ENCODE measurements at places on chromosomes 4 and X.

GRCh38 chr4:185171373-185172071 lies 28.5 kb downstream of the SLC25A4 start:
- no peak for DNase-seq

GRCh38 chrX:101223226-101223625 lies 3.6 kb downstream of the DRP2 start:
- DNase-seq: no peak

- no peak for DNase-seq
These were observed 13.6 kb downstream of the DHX15 start for GRCh38 chr4:24570574-24571236.

DNA sequence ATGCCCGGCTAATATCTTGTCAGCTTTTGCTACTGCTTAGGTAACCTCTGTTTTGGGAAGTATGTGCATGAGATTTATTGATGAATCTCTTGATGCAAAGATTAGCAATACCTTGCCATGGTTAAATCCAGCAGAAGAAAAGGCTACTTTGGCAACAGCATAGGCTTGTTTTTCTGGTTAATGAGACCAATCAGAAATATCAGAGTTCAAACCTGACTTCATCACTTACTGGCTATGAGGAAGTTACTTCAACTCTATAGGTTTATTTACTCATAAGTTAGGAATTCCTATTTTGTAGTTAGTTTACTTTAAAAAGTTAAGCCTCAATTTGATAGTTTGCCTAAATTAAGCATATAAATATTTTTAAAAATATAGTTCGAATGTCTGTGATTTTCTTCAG lies 93.1 kb downstream of the PDLIM5 start:
- no peak for DNase-seq

GRCh38 chr4:56048383-56048701 lies 99.6 kb downstream of the CEP135 start:
- DNase-seq: no peak

- no peak for DNase-seq
These were observed 8.1 kb downstream of the MBNL3 start for GRCh38 chrX:132480581-132481203.

DNA sequence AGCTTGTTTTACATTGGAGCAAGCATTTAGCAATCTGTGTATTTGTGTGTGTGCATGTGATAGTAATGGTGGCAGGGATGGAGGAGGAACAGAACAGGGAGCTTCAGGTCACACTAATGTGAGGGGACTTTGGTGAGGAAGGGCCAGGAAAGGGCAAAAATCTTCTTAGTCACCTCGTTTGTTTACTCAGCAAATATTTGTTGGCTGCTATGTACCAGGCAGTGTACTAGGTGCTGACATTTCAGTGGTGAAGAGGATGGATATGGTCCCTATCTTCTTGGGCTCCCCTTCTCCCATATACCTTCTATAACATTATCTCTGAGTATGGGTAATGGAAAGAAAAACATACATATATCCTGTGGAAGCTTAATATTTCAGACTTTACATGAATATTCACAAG lies 48.5 kb upstream of the HDAC8 start:
- DNase-seq: no peak

DNA sequence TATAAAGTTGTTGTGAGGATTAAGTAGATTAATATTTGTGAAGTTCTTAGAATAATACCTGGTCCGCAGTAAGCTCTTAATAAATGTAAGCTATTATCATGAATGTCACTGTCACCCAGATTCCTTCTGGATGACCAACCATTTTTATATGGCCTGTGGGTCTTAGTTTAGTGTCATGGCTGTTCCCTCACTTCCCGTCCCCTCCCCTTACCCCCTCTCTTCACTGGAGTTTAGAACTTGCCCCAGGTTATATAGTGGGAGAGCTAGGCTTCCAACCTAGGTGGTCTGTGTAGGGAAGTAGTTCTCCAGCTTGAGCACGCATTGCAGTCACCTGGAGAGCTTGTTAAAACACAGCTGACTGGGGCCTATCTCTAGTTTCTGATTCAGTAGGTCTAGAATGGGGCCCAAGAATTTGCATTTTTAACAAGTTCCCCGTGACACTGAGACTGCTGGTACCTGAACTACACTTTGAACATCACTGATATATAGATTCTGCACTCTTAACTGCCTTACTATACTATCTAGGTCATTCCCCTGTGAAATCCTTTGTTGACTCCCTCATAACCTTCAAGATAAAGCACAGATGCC lies 66.9 kb upstream of the PLAC1 start:
- no peak for DNase-seq

DNA sequence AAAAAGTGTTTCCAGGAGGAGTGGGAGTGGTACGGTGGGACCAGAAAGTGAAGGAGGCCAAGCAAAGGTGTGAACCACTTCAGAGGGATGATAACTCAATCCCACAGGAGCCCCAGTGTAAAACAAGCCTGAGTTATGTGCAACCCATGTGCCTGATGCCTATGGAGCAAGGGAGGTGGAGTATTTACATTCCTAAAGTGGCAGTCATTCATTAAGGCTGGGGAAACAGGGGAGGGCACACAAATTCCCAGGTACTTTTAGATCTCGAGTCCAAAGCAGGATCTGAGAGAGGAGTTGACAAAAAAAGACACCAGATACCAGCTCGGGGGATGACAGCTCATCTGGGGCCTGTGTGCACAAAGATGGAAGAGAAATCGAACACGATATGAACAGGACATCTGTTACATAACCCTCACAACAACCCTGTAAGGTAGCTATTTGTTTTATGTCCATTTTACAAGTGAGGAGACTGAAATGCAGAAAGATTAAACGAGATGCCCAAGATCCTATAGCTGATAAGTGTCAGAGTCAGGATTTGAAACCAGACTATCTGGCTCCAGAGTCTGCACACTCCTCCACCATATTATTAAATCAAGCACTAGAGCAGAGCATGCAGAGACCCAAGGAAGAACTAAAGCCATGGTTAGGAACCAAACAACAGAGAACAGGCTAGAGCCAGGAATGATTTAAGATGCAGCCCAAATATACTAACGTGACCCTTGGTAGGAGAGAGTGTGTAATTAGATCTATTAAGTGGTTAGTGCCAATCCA lies 91.9 kb upstream of the MAPK10 start:
- no peak for DNase-seq

DNA sequence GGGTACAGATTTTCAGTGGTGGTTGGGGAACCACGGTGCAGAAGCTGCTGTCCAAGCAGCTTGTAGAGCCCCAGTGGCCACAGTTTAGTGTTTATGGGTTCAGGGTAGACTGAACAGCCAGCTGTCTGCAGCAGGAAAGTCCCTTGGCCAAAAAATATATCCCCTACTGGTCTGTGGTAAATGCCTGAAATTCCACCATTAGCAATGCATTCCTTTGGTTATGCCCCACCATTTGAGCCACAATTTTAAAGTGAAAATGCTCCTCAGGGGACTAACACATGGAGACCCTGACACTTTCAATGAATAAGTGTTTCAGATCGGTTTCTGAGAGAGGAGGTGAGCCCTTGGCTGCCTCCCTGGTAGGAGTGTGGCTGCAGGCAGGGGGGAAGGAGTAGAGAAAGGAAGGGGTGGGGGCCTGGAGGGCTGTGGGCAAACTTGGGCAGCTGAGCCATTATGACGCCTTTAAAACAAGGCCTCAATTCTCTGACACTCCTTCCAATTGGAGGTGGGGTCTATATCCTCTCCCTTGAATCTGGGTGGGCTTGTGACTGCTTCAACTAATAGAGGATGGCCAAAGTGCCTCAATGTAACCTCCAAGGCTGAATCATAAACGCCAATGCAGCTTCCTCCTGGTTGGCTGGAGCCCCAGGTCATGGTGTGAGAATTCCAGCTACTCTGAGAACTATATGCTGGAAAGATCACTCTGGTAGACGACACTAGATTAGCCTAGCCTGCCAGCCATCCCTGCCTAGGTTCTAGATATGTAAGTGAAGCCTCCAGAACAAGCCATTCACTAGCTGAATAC lies 75.8 kb upstream of the ATP6AP2 start:
- DNase-seq: no peak

- no peak for DNase-seq
These were observed 261.2 kb upstream of the GPC4 start for GRCh38 chrX:133676344-133677122.

DNA sequence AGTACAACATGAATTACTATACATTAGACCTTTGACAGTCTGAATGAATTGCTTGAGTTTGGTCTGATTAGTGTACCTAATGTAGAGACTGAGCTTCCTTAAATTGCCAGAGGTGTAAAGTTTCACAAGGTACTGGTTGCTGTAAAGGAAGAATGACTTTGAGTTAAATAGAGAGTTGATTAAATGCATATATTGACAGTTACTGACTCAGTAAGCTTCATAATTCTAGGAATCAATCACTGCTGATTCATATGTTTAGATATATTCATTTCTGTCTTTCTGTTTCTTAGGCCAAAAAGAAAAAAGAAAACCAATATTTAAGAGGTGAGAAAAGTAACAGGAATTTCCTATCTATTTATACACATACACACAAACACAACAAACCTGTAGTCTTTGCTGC lies 16.2 kb upstream of the ART3 start:
- DNase-seq: no peak

GRCh38 chrX:150507251-150507856 lies 61.1 kb upstream of the MTM1 start:
- DNase-seq: no peak

GRCh38 chr4:133152330-133152821 lies 3.3 kb downstream of the PCDH10 start:
- DNase-seq: no peak

DNA sequence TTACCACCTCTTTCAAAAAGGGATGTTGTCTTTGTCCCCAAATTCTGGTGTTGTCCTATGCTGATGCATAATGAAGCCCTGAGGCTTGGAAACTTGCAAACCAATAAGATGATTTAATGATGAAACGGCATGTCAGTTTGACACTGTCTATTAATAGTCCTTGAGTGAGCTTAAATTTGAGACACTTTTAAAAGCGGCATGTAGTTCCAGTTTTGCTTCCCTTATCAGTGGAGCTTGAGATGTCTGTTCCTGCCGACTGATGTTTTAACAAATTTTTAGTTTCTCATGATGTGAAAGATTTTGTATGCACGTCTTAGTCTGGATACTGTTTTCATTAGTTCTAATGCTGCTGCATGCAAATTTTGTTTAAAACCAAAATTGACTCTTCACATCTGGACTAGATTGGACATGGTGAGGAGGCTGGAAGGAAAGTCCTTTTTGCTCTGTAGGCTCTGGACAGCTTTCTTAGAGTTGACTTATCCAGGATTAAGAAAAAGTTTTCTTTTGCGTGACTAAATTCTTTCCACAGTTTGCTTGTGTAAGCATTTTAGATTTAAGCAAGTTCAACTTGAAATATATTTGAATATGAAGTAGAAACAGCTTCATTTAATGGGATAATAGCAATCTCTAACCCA lies 11.7 kb downstream of the C1GALT1C1 start:
- no peak for DNase-seq

- no peak for DNase-seq
These were observed 277.4 kb downstream of the PAPSS1 start for GRCh38 chr4:107442538-107443111.

DNA sequence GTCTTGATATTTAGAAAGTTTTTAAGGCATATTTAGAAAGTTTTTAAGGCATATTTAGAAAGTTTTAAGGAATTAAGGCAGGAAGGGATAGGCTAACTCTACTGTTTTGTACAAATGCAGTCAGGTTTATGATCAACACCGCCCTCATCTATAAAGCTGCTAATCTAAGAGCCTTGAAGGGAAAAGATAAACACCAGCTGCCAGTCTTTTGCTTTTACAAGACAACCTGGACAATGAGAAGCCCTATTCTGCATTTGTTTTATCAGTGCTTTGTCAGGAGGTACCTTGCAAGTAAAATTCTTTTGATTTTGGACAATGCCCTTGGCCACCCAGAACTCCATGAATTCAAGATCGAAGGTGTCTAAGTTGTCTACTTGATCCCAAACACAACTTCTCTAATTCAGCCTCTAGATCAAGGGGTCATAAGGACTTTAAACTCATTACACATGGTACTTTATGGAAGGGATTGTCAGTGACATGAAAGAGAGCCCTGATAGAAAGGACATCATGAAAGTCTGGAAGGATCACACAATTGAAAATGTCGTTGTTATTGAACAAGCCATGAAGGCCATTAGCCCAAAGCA lies 39.8 kb downstream of the IL15 start:
- DNase-seq: no peak

DNA sequence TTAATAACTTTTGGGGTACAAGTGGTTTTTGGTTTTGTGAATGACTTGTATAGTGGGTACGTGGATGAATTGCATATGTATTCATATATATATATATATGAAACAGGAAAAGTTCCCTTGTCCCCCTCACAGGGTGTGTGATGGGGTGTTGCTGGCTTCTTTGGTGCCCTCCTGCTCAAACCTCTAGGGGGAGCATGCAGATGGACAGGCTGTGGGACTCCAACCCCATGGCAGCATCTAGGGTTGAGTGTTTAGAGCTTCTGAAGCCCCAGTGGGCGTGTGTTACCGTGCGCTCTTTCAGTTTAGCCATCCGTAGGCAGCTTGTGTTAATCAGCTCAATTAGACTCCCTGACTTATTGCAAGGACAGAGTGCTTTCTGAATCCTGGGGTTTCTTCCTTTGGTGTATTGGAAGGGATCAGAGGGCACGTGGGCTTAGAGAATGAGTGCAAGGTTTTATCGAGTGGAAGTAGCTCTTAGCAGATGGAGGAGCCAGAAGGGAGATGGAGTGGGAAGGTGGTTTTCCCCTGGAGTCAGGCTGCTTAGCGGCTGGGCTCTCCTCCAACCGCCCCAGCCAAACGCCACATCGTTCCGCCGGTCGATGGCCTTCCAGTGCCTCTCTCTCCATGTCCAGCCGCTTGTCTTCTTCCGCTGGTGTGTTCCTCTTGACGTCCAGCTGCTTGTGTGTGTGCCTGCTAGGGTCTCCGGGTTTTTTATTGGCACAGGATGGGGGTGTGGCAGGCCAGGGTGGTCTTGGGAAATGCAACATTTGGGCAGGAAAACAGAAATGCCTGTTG lies 674.4 kb upstream of the LCORL start:
- no peak for DNase-seq

DNA sequence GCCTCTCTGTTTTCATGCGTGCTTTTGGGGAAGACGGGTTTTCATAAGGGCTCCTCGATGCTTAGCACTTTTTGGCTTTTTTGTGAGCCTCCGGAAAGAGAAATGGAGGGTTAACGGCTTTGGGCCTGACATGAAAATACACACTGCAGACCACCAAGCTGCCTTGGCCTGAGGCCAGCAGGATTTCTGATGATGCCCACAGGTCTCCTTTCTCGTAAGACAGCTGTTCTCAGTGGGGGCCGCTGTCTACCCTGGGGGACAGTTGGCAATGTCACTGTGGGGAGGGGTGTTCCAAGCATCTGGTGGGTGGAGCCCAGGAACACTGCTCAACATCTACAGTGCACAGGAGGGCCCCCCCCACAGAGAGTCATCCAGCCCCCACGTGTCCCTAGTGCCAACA lies 29.4 kb upstream of the CLDN34 start:
- no peak for DNase-seq

DNA sequence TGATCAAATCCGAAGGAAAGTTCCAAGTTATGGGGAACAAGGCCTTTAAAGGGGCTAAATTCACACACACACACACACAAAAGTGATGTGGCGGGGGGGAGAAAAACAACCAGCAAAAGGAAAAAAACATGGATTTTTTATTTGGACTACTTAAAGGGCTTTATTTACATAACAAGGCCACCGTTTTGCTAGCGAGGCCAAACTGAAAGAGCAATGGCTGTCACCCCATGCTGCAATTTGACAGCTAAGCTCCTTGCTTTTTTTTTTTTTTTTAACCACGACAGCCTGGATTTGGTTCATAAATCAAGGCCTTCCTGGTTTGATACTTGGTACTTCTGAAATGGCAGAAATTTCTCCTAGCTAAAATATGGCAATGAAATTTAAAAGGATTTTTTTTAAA lies 99.6 kb upstream of the PTCHD1 start:
- no peak for DNase-seq

Measured in D721Med (cell line).